ENCODE measurements at places on chromosomes 11 and 22.

GRCh38 chr11:118217575-118217974, 7.2 kb downstream of the JAML start:
- no peak for DNase-seq

DNA sequence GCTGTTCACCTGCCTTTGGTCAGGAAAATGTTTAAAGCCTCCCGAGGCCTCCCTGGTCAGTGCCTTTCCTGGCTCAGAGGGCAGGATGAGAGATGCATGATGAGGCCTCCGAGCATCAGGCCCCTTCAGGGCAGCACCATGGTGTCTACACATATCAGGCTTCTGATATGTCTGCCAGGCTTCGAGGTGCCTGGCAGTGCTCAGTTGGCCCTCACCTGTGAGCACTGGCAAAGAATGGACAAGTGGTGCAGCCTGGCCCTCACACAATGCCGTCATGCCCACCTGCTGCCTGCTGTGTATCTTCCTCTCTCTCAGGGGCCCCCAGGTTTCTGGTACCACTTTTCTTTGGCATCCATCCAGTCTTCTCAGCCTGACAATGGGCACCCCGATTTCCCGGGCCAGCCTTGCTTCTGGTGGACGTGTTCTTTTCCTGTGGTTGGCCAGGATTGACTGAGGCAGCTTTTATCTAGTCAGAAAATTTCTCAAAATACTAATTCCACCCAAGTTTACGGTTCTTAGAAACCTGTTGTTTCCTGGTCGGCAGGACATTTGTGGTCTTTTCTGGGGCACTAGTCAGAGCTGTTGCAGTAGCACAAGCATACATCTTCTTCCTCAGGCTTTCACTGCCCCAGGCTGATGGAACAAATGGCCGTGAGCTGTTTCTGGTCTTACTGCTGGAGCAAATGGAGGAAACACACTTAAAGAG, 76.8 kb upstream of the SUSD2 start:
- no peak for DNase-seq

- no peak for DNase-seq
Measured at GRCh38 chr11:35158701-35159510, 19.9 kb downstream of the CD44 start.

DNA sequence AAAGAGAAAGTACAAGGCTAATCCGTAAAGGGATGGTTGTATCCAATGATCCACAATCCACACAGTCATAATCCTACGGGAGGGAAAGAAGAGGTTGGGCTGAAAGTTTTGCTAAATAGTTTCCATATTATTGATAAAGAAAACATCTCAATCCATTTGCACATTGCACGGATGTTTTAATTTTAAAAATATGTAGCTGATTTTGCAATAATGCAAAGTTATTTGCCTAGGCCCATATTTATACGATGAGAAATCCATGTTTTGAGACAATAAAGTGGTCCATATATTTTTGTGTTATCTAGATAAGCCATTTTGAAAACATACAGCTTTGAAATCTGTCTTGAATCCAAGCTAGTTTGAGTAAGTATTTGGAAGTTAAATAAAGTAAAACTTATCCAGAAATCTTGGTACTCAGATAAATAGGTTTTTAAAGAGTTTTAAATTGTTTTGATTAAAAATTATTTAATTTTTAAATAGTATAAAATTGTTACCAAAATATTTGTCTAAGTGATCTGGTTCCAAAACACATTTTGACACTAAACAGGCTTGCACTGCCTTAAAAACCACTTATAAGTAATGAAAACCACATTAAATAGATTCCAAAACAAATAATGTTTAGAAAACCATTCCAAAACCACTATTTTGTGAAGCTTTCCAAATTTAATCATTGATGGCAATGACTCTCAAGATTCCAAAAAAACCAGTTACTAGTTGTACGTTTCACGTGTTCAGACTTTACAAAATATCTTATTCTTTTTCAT, 38.2 kb upstream of the PAMR1 start:
- no peak for DNase-seq

DNA sequence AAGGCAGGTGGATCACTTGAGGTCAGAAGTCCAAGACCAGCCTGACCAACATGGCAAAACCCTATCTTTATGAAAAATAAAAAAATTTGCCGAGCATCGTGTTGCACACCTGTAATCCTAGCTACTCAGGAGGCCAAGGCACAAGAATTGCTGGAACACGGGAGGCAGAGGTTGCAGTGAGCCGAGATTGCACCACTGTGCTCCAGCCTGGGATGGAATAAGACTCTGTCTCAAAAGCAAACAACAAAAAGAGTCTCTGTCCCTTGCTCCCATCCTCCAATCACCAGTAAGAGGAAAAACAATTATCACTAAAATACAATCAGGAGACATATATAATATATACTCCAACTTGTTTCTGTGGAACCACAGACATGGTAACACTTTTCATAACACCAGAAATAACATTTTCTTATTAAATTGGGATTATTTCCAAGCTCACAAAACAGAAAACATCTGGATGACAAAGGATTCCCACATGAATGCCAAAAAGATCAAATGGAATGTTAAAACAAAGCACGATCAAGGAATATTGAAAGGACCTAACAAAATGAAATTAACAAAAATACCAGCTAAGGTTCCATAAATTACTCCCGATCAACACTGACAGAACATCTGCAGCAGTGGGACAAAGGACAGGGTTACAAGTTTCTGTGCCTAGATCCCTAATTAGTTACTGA, 15.2 kb downstream of the FCHSD2 start:
- no peak for DNase-seq

GRCh38 chr11:121651257-121651605, 198.5 kb upstream of the SORL1-AS1 start:
- no peak for DNase-seq

DNA sequence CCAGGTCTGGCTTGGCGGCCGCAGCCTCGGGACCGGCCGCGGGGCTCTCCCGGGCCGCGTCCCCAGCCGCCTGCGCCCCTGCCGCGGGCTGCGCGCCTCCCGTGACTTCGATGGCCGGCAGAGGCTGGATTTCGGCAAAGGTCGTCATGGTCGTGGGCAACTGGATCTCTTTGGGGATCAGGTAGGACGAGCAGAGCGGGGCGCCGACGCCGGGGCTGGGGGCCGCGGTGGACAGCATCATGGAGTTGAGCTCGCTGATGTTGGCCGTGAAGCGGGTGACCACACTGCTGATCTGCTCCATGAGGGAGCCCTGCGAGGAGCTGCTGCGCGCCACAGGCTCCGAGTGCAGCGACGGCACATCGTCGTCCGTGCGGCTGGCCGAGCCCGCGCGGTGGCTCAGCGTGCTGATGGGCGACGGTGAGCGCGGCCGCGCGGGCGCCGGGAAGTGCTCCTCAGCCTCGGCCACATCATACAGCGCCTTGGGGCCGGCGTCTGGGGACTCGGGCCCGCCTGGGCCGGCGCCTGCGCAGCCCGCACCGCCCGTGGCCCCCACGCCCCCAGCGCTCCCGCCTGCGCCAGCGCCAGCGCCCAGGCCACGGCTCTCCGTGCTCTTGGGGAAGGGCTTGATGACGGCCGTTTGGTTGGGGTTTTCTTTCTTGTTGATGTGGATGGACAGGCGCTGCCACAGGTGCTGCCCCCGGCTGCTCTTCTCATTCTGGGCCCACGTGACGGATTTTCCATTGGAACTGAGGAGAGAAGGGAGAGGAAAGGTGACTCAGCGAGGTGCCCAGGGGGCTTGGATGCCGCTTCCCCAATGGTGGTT, 171.4 kb upstream of the CTSC start:
- DNase-seq: no peak

DNA sequence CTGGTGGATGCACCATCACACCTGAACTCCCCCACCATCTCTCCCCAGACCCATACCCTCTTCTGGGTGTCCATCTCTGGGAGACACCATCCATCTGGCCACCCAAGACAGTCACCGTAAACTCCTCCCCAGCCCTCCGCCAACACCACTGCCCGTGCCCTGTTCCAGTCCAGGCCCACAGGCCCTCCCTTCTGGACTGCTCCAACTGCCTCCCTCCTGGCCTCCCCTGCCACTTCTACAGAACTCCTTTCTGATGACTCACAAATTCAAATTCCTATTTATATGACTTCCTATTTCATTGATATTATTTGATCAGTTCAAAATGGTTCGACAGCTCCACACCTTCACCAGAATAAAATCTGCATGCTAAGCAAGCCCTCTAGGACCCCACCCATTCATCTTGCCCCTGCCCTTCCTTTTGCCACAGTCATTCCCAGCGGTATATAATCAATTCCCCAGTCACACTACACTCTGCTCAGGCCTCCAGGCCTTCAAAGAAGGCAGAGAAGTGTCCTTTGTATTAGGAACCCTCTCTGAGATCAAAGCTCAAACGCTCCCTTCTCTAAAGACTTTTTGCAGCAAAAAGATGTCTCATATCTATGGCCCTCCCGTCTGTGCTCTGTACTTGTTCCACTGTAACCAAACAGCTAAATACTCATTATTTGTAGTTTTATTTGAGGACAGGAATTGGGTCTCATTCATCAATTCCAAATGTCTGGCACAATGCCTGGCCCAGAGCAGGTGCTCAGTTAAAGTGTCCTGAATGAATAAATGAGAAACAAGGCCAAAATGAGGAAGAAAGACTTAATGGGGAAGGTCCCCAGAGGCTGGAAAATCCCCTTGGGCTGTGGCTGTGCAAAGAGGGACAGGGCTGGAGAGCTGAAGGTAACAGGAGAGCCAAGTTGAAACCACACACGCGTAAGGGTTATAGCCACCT, 29.0 kb downstream of the MYH9 start:
- DNase-seq: peak; percentile 55

- DNase-seq: no peak
Measured at GRCh38 chr11:134406264-134407185, 5.5 kb downstream of the B3GAT1 start.

DNA sequence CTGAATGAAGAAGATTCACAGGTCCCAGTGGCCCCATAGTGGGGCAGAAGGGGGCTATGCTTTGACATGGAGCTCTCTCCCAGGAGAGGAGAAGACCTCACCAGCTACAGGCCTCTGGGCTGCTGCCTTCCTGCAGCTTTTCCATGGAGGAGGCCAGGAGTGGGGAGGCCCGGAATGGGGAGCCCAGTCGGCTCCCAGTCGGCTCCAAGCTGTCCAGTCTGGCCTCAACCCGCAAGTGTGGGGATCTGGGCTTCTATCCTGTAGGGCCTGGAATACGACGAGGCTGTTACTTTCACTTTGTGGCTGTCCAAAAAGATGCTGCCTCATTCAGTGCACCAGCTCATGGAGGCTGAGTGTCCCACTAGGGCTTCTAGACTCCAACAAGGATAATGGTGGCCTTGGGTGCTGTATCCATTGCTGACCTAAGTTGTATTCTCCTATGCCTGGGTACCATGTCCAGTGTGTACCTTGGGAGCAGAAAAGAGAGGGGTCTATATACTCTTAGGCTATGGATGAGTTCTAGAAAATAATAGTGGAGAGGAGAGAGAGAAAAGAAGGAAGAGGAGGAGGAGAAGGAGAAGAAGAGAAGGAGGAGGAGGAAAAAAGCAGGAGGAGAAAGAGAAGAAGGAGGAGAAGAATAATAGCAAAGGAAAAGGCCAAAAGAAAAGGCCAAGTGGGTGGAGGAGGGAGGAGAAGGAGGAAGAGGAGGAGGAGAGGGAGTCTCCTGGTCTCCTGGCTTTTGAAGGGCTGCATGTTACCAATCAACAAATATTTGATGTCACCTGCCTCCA, 1.1 kb downstream of the MYO18B start:
- no peak for DNase-seq

- DNase-seq: no peak
Measured at GRCh38 chr22:29270475-29271271, 2.6 kb downstream of the EWSR1 start.

GRCh38 chr11:38460896-38461295, 1862.9 kb upstream of the RAG2 start:
- no peak for DNase-seq

- DNase-seq: no peak
Measured at GRCh38 chr11:14611939-14612338, 31.7 kb upstream of the PDE3B start.

DNA sequence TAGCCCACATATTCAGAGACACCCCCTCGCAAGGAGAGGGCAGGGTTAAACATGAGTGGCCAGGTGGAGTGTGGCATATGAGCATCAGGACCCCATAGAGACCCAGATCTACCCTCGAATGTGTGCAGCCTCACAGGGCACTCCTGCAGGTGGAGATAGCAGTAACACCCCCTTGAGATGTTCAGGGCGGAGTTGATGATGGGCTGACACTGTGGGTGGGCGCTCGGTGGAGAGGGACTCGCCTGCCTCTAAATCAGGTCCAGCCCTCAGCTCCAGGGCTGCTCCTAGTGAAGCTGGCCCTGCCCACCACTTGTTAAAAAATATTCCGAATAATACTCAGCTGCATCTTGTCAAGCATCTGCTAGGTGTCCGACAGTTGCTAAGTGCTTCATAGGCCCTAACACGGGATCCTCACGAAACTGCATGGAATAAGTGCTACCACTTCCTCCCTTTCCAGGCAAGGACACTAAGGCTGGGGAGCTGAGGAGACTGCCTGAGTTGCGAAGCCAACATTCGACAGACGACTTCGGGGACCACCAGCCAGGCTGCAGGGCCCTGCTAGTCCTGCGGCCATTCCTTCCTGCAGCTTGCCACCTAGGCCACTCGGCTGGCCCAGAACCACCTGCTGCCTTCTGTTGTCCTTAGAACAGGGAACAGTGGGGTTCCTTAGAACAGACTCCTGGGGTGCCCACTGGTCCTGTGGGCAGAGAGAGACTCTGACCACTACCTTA, 74.0 kb upstream of the WNT11 start:
- DNase-seq: no peak

- DNase-seq: no peak
Measured at GRCh38 chr11:70603756-70604211, 205.5 kb downstream of the CTTN start.

DNA sequence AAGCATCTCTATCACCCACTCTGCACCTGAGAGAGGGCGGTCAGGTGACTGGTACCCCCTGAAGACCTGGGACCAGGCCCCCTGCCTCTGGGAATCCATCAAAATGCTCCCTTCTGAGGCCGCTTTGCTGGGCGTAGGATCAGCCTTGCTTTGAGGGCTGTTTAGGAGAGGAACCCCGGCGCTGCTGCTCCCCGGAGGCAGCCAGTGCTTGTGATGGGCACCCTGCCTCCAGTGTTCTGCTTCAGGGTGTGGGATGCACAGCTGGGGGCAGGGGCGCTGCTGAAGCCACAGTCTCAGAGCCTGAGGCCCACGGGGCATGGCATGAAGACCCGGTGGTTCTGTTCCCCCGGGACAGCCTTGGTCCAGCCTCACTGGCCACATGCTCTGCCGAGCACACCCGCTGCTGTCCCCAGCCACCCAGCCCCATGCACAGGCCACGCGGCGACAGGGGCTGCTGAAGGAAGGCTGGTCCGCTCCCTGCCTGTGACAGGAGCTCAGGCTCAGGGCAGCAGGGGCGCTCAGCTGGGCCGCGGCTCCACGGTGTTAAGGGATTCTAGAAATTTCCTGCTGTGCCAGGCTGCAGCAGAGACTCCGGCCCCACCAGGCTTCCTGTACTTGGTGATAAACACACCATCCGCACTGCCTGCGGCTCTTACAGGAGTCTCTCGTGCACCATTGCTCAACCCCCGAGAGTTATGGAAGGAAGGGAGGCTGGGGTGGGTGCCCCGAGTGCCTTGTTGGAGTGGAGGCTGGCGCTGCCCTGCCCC, 91.0 kb downstream of the KCNQ1 start:
- no peak for DNase-seq

DNA sequence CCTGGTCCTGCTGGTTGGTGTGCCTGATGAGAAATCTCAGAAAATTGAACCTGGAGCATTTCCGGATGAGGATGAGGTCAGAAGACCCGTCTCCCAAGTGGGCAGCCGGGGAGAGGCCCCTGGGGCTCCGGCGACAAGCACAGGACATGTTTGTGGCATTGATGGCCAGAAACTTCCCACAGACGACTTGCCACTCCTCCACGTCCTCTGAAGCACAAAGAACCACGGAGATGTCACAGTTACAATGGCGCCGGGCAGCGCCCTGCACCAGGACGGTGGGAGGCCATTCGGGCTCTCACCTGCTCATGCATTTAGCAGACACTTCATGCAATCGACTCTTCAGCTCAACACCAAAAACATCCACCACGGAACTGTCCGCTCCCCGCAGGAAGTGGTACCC, 46.5 kb downstream of the CERK start:
- no peak for DNase-seq
